ENCODE measurements at places on chromosomes 4 and X.

GRCh38 chr4:138105331-138105730 is 136.8 kb downstream of the SLC7A11 start:
- no peak for DNase-seq

DNA sequence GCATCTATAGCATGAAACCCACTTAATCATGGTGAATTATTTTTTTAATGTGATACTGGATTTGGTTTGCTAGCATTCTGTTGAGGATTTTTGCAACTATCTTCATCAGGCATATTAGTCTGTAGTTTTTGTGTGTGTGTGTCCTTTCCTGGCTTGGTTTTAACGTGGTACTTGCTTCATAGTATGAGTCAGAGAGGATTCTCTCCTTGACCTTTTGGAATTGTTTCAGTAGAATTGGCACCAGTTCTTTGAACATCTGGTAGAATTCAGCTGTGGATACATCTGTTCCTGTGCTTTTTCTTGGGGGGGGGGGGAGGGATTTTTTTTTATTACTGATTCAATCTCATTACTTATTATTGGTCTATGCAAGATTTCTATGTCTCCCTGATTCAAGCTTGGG is 232.0 kb upstream of the KLF8 start:
- DNase-seq: no peak

DNA sequence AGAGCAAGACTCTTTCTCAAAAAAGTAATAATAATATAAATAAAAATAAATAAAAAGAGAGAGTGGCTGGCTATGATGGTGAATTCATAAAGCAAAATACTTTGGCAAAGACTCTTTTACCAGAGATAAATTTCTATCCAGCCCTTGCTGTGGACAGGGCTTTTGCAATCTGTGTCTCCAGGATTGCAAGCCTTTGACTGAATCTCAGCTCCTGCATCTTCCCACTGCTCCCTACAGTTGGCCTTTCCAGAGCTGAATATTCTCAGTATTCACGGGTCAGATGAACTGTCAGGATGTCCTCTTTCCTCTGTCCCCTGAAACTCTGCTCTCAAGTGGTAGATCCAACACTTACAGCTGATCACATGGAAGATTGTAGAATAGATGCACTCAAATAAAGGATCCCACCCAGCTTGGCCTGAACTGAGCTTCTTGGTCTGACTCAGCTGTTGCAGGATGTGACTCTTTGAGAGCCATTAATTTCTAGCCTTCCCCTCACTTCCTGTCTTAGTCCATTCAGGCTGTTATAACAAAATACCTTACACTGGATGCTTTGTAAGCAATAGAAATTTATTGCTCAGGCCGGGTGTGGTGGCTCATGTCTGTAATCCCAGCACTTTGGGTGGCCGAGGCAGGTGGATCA is 123.4 kb upstream of the GUCY1A1 start:
- DNase-seq: no peak

- DNase-seq: no peak
Observed at GRCh38 chr4:83112231-83112630, 2.3 kb downstream of the PLAC8 start.

- DNase-seq: no peak
Observed at GRCh38 chr4:129900430-129900953, 804.5 kb downstream of the C4orf33 start.

DNA sequence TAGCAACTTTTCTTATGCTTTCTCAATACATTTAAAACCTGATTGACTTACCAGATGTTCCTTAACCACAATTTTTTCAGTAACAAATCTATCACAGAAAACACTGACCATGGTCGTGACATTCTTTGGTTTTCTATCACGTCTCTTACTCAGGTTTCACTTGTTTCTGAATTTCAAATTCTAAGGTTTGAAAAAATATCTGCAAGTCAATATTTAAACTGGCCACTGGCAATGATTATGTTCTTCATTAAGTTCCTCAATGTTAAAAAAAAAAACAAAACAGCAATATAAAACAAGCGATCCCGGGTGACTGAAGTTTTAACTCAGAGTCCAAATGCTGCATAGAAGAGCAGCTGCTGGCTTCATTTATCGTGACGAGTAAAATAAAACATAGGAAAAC is 128.9 kb downstream of the RBM47 start:
- DNase-seq: no peak

DNA sequence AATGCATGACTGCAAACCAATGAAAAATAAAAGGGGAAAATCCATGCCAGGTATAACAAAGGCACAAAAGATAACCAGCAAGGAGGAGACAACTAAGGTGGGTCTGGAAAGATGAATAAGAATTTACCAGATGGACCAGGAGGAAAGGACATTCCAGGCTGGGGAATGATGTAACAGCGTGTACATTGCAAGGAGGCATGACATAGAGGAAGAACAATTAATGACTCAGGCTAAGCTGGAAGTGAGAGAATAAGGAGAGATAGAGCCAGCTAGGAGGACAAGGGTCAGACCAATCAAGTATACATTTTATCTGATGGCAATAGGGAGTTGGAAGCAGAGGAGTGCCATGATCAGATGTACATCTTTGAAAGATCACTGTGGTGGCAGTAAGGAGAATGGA is 57.0 kb downstream of the MTMR8 start:
- DNase-seq: no peak

- no peak for DNase-seq
Observed at GRCh38 chrX:71671043-71671780, 3.9 kb downstream of the LOC101059915 start.

- no peak for DNase-seq
Observed at GRCh38 chrX:114906984-114907510, 110.4 kb downstream of the IL13RA2 start.

- DNase-seq: no peak
Observed at GRCh38 chr4:1516881-1517480, 110.7 kb upstream of the NKX1-1 start.

DNA sequence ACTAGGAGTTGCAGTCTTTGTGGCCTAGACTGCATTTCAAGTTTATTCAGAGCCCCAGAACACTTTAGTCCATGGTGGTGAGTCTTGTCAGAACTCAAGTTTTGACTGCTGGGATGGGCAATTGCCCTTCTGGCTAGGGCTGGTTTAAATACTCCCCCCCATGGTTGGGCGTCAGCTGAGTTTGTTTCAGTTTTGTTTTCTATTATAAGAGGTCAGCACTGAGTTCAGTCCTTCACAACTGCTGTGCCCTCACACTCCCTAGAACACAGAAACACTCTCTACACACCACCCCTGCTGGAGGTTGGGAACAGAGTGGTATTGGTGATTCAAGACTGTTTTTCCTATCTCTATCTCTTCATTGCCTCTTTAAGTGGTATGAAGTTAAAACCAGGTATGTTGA is 217.0 kb downstream of the GUCY2F start:
- no peak for DNase-seq

GRCh38 chr4:175087145-175087544 is 169.0 kb downstream of the ADAM29 start:
- DNase-seq: no peak

GRCh38 chr4:67437974-67438713 is 107.2 kb downstream of the CENPC start:
- DNase-seq: no peak

GRCh38 chr4:17490575-17491059 is 21.3 kb downstream of the QDPR start:
- no peak for DNase-seq

GRCh38 chrX:10288373-10288975 is 131.7 kb downstream of the CLCN4 start:
- no peak for DNase-seq

GRCh38 chr4:163941221-163941905 is 446.9 kb downstream of the TMA16 start:
- no peak for DNase-seq

GRCh38 chrX:53445977-53446376 is 11.8 kb upstream of the HSD17B10 start:
- no peak for DNase-seq

DNA sequence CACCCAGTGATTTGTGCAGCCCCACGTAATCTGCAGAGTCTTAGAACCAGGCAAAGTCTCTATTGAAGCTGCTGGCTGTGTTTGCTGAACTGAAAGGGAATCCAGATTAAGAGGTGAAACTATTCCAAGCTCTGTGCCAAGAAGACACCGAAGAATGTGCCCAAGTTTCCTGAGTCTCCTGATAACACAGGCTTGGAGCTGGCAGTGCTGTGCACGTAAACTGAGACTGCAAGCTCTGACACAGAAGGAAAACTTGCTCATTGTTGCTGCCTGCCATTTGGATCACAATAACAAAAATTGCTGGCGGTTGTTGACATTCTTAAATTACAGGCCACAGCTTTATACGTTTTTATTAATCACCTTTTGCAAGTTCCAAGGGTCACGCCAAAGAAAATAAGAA is 60.2 kb upstream of the VCX3B start:
- DNase-seq: no peak

GRCh38 chr4:145341381-145341780 is 140.3 kb upstream of the SMAD1 start:
- DNase-seq: no peak

GRCh38 chr4:30953799-30954198 is 233.6 kb downstream of the PCDH7 start:
- DNase-seq: no peak

DNA sequence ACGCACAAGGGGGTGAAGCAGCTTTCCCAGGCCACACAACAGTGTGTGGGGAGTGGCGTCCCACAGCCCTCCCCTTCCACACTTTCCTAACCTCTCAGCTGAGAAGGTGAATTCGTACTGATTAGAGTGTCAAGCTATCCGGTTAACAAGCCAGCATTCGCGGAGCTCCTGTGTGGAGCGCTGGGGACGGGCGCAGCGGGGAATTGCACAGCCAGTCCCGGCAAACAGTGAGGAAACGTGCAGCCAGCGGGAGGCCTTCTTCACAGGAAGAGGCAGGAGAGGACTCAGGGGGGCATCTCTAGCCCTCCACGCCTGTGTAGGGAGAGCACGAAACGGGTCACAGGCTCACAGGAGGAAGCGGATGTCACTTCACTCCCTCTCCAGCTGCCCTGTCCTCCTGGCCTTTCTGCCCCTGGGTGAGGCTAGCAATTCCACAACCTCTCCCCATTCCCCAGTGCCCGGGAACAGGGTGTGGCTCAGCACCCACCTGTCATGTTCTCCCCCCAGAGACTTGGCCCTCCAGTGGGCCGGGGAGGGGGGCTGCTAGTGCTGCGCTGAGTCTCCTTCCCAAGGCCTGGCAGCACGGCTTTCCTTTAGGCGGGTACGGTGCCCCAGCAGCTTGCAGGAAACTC is 117.3 kb downstream of the CPZ start:
- DNase-seq: peak; percentile 54

Data from heart left ventricle (tissue), 16 donors.